Activated naive CD4-positive, alpha-beta T cell treated with anti-CD3 and anti-CD28 coated beads, Interleukin-2, amount 50 U/mL, for 16 hours (primary cell): ENCODE measurements at places on chromosomes 4 and X.
A peak's percentile ranks its signal among the peaks of the same experiment; 100 is the strongest.

- no peak for DNase-seq
Observed at GRCh38 chr4:76458297-76458696, 23.3 kb downstream of the SHROOM3 start.

GRCh38 chrX:45435481-45435880 lies 234.8 kb upstream of the DIPK2B start:
- no peak for DNase-seq

DNA sequence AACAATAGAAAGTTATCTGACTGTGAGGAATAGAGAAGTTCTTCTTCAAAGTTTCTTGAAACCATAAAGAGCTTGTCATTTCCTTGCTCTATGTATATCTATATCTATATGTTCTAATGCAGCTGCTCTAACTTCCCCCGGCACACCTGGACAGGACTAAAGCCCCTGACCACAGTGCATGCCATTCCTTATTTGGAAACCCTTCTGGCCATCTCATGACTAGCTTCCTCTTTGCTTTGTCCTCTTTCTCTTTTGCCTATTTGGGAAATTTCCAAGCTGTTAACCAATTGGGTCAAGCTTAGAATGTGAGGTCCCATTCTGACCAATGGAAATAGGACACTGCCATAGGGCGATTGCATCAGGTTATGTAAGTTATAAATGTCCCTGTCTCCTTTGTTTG lies 1481.1 kb downstream of the STIM2 start:
- no peak for DNase-seq

- no peak for DNase-seq
Observed at GRCh38 chrX:17592117-17592516, 145.2 kb upstream of the SCML1 start.

- DNase-seq, result no peak
Observed at GRCh38 chr4:184664445-184665210, 15.1 kb downstream of the PRIMPOL start.

DNA sequence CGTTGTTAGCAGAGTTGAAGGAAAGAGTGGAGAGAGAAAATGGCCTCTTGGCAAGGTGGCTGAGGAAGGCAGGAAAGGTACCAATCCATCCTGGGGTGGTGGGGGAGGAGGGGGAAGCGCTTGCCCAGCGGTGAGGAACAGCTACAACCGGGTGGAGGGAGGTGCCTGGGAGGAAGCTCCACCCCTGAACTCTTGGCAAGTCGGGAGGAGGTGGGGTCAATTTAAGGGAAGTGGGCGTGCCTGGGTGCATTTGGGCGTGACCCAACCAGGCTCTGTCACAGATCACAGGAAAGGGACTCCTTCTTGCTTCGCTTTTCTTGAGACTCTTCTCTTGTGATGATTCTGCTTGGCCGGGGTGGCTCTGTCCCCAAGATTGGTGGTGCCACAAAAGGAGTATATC lies 41.7 kb downstream of the BCORL1 start:
- peak; percentile 76 for DNase-seq

DNA sequence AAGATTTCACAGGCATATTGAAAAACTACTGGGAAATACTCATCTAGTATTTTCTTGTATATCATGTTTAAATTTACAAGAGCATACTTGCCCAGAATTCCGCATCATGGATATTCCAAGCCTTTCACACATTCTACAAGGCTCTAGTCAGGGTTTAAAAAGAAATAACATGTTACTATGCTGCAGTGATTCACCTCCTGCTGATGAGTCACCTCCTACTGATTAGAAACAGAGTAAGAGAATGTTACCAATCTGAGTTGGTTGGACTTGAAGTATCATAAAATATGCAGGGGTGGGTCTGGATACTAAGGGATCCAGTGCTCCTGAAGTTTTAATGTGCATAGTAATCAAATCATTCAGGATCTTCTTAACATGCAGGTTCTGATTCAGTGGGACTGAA lies 192.0 kb upstream of the ANK2 start:
- DNase-seq, result no peak

GRCh38 chr4:30103455-30103854 lies 616.7 kb upstream of the PCDH7 start:
- DNase-seq, result no peak

- DNase-seq, result peak; percentile 48
Observed at GRCh38 chrX:132219343-132219768, at the start of gene RAP2C. TSS of gene RAP2C (minus strand) at chrX:132219447. CDS start at chrX:132217268, 2,179 bp downstream.

DNA sequence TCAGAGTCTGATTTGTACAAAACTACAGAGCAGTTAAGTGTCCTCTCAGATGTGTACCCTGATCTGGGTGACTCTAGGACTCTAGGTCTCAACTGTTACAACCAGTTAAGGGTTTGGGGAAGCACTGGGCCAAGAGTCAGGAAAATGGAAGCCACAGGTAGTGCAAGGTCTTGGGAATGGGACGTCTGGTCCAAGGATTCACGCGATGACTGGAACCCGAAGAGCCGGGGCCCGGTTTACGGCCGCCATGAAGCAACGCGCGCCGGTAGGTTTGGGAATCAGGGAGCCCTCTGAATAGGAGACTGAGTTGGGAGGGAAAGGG lies 321 bp upstream of the HPRT1 start:
- no peak for DNase-seq

DNA sequence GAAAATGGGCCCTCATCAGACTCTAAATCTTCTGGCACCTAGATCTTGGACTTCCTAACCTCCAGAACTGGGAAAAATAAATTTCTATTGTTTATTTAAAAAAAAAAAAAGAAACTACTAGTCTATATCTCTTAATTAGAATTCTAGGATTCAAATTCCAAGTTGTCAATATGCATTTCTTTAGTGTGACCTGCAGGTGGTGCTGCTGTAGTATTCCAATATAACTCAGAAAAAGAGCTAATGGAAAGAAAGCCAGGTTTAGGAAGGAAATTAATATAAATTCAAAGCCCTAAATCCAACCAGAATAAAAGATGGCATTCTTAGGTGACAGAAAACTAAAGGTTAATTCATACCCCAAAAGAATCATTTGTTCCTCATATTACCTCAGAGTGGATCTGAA lies 80.0 kb upstream of the NALF2 start:
- DNase-seq, result no peak

DNA sequence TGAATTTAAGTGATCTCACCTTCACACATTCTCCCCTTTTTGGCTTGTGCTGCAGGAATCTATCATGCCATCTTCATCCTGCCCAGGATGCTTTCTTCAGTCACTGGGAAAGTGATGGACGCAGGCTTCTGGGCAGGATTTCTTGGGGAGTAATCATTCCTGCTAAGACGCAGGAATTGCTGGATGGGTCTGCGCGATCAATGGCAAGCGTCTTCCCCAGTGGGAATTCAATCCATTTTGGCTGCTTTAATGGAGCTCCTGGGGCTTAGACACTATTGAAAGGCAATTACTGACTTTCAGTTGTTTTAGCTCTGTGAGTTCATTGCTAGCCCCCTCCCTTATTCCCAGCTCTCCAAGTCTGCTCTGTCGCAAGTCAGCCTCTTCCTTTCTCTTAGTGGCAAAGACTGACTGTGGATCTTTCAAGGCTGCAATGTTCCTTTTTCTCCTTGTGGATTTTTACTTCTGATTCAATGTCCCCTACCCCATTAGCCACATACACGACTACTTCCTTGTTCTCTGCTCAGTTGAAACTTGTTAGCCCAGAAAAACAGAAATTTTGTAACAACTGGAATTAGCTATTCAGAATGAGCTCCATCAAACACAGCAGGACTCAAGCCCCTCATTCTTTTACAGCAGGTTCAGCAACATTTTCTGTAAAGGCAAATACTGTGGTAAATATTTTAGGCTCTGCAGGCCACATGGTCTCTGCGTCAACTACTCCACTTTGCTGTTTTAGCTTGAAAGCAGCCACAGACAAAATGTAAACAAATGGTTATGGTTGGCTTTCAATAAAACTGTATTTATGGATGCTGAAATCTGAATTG lies 154.9 kb downstream of the ASB9 start:
- no peak for DNase-seq

- DNase-seq, result no peak
Observed at GRCh38 chrX:32572644-32573043, 638.7 kb downstream of the DMD start.

GRCh38 chr4:13766761-13767540 lies 139.4 kb upstream of the BOD1L1 start:
- DNase-seq, result no peak

- DNase-seq, result no peak
Observed at GRCh38 chr4:185716141-185716551, 95.8 kb downstream of the SORBS2 start.

GRCh38 chr4:52912608-52913007 lies 50.5 kb downstream of the RASL11B start:
- DNase-seq, result no peak

GRCh38 chrX:49627086-49627777 lies 28.4 kb downstream of the GAGE1 start:
- DNase-seq, result peak; percentile 20

DNA sequence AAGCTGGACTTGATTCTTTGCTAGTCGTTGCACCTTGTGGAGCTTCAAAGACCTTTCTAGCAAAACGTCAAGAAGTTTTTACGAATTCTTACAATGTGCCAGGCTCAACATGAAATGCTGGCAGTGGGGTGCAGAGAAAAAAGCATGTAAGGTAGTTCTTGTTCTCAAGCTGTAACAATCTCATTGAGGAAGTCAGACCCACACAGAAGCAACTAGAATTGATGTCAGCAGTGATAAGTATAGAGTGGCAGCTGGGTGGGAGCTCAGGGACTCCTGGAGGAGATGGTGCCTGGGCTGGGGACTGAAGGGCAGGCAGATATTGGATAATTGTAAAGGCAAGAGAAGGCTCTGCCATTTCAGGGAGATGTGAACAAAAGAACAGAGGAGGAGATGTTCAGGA lies 82.3 kb downstream of the ATG4A start:
- DNase-seq, result no peak

- no peak for DNase-seq
Observed at GRCh38 chrX:104084534-104085277, 8.7 kb upstream of the TMSB15C start.

GRCh38 chr4:71683309-71683708 lies 100.6 kb downstream of the GC start:
- no peak for DNase-seq

GRCh38 chrX:25154168-25154567 lies 138.4 kb upstream of the ARX start:
- DNase-seq, result no peak

DNA sequence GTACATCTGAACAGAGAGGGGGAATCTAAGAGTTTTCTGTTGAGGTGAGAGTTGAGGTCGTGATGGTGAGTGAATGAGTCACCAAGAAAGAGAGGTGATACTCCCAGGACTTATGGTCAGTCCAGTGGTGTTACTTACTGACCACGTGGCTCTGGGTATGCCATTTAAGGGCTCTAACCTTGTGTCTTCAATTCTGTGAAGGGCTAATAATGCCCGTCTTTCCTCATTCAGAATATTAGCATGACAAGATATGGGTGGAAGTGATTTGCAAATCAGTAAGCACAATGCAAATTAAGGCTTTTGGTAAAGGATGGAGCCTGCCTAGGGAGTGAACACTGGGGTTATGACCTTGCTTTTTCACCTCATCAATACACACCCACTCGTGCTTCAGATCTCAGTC lies 75.2 kb downstream of the COQ2 start:
- DNase-seq, result no peak

DNA sequence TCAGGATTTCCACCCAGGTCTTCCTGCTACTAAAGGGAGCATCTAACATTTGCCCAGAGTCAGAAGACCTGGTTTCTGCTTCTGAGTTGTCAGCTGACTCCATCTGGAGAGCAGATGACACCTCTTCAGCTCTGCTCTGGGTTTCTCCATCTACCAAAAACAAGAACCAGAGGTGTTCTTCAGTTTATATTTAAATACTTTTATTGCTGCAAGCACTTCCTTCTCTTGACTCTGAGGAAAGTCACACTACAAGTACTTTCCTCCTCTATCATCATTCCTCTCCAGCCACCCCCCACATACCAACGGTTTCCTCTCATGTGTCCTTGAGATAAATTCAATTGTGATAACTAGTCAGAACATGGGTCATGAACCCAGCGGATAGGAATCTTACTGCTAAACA lies 88.4 kb downstream of the PPP3CA start:
- DNase-seq, result no peak

DNA sequence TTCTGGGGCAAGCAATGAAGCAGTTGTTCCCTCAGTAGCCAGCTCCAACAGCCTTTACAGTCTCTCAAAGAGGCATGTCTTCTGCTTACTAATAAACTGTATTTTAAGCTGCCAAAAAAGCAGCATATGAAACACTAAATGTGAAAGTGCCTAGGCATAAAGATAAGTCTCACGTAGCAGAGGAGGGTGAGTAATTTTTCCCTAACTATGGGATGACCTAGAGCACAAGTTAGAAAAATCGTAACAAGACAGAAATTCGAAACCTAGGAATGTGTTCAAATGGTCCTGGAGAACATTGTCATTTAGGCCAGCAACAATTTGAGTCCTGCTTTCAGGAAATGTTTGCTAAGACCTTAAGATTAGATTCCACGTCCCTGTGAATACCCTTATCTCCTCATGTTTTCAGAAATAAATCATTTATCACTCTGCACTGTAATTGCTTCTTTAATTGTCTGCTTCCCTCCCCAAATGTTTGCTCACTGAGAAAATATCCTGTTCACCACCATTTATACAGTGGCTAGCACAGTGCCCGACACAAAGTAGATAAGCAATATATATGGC lies 222.2 kb downstream of the KCNIP4 start:
- no peak for DNase-seq

GRCh38 chr4:6857009-6857882 lies 52.4 kb upstream of the TBC1D14 start:
- DNase-seq, result no peak

DNA sequence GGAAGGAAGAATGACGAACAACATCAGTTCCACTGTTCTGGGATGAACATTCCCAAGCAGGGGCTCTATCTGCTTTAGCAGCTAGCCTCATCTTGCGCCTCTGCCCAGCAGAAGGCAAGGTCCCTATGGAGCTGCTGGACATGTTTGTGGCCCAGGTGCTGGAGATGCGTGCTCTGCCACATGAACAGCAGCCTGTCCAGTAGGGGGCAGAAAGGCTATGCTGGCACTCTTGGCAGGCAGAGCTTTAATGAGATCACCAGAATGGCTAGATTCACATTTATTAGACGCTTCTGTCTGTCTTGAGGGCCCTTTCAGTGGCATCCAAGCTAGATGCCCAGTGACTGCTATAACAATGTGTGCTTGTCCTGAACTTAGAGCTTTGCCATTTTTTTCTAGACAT lies 1826.0 kb downstream of the STIM2 start:
- DNase-seq, result no peak

DNA sequence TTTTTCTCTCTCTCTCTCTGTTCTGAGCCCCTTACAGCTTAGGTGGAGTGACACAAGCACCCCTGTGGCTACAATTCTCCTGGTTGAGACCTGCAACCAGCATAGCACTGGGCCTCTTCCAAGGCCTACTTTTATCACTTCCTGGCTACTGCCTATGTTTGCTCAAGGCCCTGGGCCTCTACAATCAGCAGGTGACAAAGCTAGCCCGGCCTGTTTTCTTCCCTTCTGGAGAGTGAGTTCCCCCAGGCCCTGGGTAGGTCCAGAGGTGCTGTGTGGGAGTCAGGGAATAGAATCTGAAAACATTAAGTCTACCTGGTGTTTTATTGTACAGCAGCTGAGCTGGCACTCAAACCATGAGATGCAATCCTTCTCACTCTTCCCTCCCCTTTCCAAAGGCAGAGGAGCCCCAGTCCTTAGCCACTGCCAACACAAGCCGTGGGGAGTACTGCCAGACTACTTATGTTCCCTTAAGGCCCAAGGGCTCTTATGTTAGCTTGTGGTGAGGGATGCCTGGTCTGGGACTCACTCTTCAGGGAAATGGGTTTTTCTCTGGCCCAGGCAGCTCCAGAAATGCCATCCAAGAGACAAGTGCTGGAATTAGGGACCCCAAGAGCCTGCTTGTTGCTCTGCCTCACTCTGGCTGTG lies 23.8 kb upstream of the MAGEC3 start:
- DNase-seq, result no peak

GRCh38 chr4:125979950-125980349 lies 665.2 kb downstream of the FAT4 start:
- DNase-seq, result no peak
